A549 treated with ZK216348 at 1 μM for 4 hours (cell line): ENCODE measurements at places on chromosomes 3 and 15. TPM values are rescaled to one million over a fixed set of nuclear protein-coding genes. Genes with fewer than 3 reads are reported as not detected.

Gene TJP1
- 55.6 to 80.2 TPM (median 79.6 TPM) in 5 replicates for total RNA-seq

Gene SMAD6
- total RNA-seq, result 15.1 to 29.1 TPM (median 25.0 TPM) in 5 replicates

Gene NANOGP8
- total RNA-seq, result not detected in 5 replicates

Gene FAM240A
- not detected in 5 replicates for total RNA-seq

Gene IL17RC
- 15.2 to 24.5 TPM (median 18.9 TPM) in 5 replicates for total RNA-seq

Gene SEMA3B
- 4.7 to 9.6 TPM (median 7.3 TPM) in 5 replicates for total RNA-seq

Gene GOLGA6L24
- not detected in 5 replicates for total RNA-seq

Gene ITGA11
- total RNA-seq, result 2.3 to 7.9 TPM (median 4.6 TPM) in 5 replicates

Gene ITPKA
- 2.0 to 4.3 TPM (median 3.3 TPM) in 5 replicates for total RNA-seq

Gene INSYN1
- 0.61 to 2.2 TPM (median 1.6 TPM) in 5 replicates for total RNA-seq

Gene CHRD
- total RNA-seq, result 0.07 to 0.42 TPM (median 0.15 TPM) in 5 replicates

Gene ZFAND6
- 92.0 to 113 TPM (median 99.0 TPM) in 5 replicates for total RNA-seq

Gene TRIM59
- total RNA-seq, result 6.0 to 9.5 TPM (median 8.1 TPM) in 5 replicates

Gene MCCC1
- total RNA-seq, result 6.7 to 11.5 TPM (median 8.0 TPM) in 5 replicates

Gene ARL8B
- total RNA-seq, result 39.9 to 69.6 TPM (median 62.7 TPM) in 5 replicates

Gene FAM81A
- 10.6 to 14.8 TPM (median 12.0 TPM) in 5 replicates for total RNA-seq

Gene PSTPIP1
- total RNA-seq, result not detected in 5 replicates

Gene STXBP5L
- not detected in 5 replicates for total RNA-seq

Gene ROBO2
- total RNA-seq, result not detected in 5 replicates

Gene DUOXA2
- total RNA-seq, result not detected in 5 replicates

Gene MORC1
- not detected in 5 replicates for total RNA-seq
